ENCODE measurements at places on chromosomes 7 and 10. TPM values are rescaled to one million over a fixed set of nuclear protein-coding genes. Genes with fewer than 3 reads are reported as not detected.

SPACDR gene
- 0.94 TPM for total RNA-seq

TAF5 gene
- 3.2 TPM for total RNA-seq

NKX2-3 gene
- total RNA-seq = not detected

TEX47 gene
- total RNA-seq = not detected

CPXM2 gene
- not detected for total RNA-seq

NACAD gene
- total RNA-seq = 0.68 TPM

GIMAP8 gene
- total RNA-seq = 2.5 TPM

IGF2BP3 gene
- total RNA-seq = not detected

POU6F2 gene
- total RNA-seq = not detected

SPDYE1 gene
- not detected for total RNA-seq

ELN gene
- not detected for total RNA-seq

PIP gene
- total RNA-seq = not detected

PLXDC2 gene
- 0.22 TPM for total RNA-seq

APBB1IP gene
- 36.8 TPM for total RNA-seq

HMX2 gene
- total RNA-seq = not detected

HMX3 gene
- 0.35 TPM for total RNA-seq

ANKRD30A gene
- total RNA-seq = not detected
